T-helper 2 cell treated with Interferon-gamma antibody and Interleukin-4, amounts not matched to agents 5 μg/mL and 100 μg/mL, for 36 hours (primary cell): ENCODE measurements at places on chromosomes 4 and X.

GRCh38 chr4:181593703-181594102 lies 649.5 kb upstream of the TENM3 start:
- DNase-seq = no peak

GRCh38 chr4:174210354-174210753 lies 73.1 kb downstream of the FBXO8 start:
- DNase-seq = no peak

GRCh38 chrX:110251526-110251925 lies 66.4 kb downstream of the AMMECR1 start:
- DNase-seq = no peak

DNA sequence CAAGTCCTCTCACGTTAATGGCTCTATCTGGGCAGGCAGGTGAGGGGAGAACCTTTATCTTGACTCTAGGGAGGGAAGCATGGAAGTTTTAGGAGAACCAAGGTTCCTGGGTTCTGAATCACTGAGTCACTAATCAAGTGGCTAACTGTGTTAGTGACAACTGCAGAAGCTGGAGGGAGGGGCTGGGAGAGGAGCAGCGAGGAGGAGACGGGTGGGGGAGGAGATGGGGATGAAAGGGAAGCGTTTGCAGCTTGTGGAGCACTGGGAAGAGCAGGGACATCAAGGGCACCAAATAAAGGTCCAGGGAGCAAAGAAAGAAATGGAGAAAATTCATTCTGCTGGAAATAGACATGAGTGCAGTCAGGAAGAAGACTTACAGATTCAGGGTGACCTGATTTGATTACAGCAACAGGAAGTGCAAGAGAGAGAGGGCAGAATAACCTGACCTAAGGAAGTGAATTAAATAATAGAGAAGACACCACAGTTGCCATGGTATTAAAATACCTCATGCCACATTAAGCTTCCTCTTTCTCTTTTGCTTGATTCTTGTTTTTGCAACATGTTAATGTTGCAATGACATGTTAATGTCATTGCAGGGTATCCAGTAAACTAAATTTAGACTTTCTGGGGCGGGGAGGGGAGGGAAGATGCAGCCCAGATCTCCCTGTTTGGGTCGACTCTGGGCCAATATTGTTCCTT lies 4.5 kb upstream of the SETD7 start:
- no peak for DNase-seq

GRCh38 chrX:1334854-1335253 lies 1.7 kb upstream of the IL3RA start:
- DNase-seq = no peak

DNA sequence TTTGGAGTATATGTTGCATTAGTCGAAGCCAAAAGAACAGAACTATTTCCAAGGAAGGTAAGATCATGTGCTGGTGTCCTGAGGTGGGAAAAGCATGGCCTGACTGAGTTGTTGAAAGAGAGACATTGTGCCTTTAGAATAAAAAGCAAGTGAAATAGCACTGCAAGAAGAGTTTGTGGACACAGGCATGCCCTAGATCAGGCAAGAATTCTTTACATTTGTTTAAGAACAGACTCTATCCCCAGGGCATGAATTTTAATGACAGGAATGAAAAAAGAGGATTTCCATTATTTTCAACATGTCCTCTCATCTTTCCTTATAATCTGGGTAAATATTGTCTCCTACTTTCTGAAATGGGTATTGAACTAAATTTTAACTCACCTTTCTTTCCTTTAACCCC lies 516.2 kb upstream of the GALNT7 start:
- DNase-seq = no peak

- DNase-seq = no peak
Observed at GRCh38 chr4:121079376-121079775, 7.0 kb upstream of the NDNF start.

DNA sequence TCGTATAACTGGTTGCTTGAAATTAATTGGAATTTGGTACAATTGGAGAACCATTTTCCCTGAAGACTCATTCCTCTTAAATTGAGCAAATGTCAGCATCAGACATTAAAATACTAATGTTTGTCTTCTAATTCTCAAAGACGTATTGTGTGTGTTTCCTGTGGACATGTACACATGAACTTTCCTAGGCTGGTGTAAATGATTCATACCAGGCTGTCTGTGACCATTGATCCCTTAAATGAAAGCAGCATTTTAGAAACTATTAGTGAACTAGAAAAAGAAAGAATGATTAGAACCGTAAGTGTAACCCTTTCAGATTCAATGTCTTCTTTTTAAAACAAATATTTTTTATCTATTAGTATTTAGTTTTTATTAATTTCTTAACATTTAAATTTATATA lies 332.9 kb downstream of the PPP3CA start:
- no peak for DNase-seq

DNA sequence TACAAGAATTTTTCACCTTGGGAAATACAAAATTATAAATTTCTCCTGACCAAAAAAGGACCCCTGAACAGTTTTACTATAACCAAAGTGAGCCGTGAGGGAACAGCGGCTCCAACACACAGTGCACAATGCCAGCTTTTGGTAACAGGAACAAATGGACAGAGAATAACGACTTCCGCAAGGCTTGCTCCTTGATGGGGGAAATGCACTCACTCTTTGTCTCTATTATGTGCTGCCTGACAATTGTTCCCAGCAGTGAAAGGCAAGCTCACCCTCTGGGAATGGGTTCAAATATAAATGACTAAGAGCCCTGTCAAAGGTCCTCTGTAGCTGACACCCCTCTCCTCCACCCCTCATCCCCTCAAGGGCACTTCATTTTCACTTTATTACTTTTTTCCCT lies 325.8 kb upstream of the GALNT7 start:
- DNase-seq = no peak

- no peak for DNase-seq
Observed at GRCh38 chr4:76674983-76675382, 223.0 kb downstream of the SOWAHB start.

- no peak for DNase-seq
Observed at GRCh38 chr4:164428561-164428960, 325.4 kb upstream of the SMIM31 start.

DNA sequence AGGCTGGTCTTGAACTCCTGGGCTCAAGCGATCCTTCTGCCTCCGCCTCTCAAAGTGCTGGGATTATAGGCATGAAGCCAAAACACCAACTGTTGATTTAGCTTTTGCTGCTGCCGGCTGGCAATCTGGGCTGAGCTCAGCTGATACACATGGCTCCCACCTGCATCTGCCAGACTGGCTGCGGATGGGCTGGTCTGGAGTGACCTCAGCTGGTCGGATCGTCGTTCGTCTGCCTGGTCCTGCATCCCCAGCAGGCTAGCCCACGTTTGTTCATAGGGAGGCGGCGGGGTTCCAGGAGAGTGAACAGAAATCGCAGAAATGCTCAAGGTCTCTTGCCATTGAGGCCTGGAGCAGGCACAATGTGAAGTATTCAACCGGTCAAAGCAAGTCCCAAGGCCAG lies 74.4 kb upstream of the DDX3X start:
- DNase-seq = no peak

DNA sequence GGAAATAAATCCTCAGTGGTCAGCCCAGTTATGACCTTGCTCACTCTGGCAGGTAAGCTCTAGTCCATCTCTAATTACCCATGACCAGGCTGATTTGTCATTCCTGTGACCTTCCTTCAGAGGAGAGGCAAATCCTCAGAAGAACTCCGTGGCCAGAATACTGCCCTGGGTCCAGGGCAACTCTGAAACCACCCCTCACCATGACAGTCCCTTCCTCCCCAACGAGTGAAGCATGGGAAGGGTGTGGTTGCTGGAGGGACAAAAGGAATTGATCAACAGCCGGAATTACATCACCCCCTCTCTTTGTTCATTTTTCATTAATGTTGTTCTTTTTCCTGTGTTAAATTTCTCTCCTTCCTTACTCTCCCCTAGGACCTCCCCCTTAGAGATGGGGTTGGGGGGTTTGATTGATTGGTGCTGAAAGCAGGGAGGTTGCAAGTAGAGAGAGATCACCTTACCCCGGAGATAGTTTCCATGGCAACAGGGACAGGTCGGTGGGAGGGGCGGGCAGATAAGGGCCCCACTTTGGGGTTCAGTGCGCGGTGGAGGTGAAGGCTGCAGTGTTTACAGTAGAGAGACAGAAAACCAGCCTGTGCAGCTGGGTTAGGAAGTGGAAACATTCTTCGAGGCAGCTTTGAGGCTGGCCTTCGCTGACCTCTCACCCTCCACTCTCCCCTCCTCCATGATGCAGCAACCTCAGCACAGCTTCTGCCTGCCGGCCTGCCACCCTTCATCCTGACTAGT lies 647.4 kb downstream of the BCOR start:
- no peak for DNase-seq

DNA sequence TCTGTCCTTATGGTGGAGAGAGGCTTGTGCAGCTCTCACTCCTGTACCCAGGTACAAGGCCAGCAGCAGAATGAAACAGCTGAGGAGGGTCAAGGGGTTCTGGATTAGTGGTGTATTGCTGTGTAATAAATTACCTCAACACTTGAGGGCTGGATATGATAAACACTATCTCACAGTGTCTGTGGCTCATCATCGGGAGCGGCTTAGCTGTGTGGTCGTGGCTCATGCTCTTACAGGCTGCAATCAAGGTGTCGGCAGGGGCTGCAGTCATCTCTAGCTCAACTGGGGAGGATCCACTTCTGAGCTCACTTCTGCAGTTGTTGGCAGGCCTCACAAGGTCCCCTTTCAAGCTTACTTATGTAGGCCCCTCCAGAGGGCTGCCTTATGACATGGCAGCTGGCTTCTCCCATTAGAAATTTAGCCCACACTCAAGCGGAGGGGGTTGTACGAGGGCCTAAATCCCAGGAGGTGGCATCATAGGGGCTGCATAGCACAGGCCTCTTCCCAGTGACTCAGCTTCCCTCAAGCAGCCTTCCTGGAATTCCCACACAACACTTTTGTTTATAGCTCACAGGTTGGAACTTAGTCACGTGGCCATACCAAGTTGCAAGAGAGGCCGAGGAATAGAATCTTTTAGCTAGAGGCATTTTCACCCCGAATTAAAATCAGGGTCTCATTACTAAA lies 148.2 kb upstream of the RPS6KA3 start:
- DNase-seq = no peak

DNA sequence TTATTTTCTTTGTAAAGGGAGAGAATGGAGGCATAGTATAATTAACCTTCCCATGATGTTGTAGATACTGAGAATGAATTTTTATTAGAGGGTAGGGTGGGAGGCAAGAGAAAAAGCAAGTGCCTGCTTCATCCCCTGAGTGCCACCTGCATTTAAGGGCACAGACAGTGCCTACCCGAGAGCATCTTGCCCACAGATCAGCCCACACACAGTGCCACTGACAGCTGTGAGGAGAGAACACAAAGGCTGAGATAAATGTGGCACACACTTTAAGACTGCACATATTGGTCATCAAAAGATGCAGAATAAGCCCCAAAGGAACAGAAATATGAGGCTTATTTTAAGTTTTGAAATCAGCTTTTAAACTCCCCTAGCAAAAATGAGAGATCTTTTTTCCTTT lies 250.8 kb downstream of the SLC39A8 start:
- DNase-seq = no peak

- no peak for DNase-seq
Observed at GRCh38 chr4:123073650-123074049, 151.3 kb upstream of the NUDT6 start.

GRCh38 chr4:176708771-176709311 lies 83.9 kb downstream of the VEGFC start:
- DNase-seq = no peak

GRCh38 chrX:107978071-107978470 lies 4.1 kb downstream of the TEX13B start:
- DNase-seq = no peak

- no peak for DNase-seq
Observed at GRCh38 chr4:173735049-173735448, 205.0 kb upstream of the HAND2 start.

GRCh38 chrX:154371017-154371788 lies 3.2 kb downstream of the FLNA start:
- DNase-seq = peak; percentile 89

GRCh38 chrX:124223524-124223923 lies 108.9 kb upstream of the TEX13D start:
- no peak for DNase-seq

DNA sequence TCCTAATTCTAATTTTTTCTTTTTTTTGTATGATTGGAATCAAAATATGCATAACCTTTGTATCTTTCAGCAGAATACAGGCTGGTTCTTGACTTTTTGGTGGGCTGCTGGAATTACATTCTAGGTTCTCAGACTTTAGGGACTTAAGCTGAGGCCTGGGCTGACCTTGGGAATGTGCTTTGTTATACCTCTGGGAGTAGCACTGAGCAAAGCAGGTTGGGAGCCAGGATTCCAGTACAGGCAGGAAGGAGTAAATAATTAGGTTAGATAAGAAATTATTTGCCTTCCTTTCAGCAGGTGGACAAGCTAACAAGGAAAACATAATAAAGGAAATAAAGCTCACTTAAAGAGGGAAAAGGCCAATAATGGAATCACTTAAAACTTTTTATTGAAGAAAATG lies 49.9 kb upstream of the SLC4A4 start:
- DNase-seq = no peak

DNA sequence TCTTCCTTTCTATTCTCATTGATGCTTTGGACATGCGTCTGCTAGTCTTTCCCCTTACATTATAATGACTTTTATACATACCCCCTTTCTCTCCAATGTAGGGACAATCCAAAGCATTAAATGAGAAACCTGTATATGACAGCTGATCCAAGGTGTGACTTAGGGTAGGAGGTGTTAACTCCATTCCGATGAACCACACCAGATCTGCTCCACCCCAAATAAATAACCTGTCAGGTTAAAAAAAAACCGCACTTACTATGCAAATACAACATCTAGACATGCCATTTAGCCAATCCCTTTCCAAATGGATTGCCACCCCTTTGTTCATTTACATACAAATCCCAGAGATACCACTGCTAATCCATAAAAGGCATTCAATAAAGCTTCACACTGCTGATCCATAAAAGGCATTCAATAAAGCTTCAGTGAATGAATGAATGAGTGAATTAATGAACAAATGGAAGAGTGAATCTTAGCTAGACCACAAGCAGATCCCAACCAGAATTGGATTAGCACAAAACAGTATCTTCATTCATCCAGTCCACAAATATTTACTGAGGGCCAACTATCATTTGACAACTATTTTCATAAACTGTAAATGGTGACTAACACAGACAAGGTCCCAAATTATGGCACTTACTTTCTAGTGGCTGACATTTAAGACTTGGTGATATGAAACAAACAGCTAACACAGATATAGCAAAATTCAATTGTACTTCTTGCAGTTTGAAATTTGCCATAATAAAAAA lies 158.9 kb upstream of the MAP3K15 start:
- no peak for DNase-seq

- no peak for DNase-seq
Observed at GRCh38 chrX:149493567-149494562, 11.2 kb downstream of the IDS start.

DNA sequence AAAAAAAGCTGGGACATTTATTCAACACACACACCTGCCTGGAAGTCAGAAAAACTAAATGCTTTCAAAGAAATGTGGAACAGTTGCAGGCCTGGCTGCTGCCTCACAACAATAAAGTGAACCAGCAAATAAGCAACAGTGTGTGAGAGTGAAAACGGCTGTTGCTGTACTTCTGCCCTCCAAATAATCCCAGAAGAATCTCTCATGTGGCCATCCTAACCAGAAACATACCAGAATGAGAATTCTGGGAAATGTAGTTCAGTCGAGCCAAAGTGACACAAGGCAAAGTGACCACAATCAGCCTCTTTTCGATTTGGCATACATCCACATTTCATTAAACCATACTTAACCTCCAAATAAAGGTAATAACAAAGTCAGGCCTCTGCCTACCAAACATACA lies 204.5 kb downstream of the SLC7A11 start:
- no peak for DNase-seq

- DNase-seq = no peak
Observed at GRCh38 chr4:39574946-39575345, 47.7 kb upstream of the UGDH start.
